Smooth muscle cell of the coronary artery (primary cell): ENCODE measurements at places on chromosomes 12 and 14. TPM values are rescaled to one million over a fixed set of nuclear protein-coding genes. Genes with fewer than 3 reads are reported as not detected.

PRPH gene
- 0.35 and 1.5 TPM in 2 replicates for total RNA-seq

CCDC91 gene
- total RNA-seq, result 16.4 and 28.0 TPM in 2 replicates

TMTC1 gene
- total RNA-seq, result 1.7 and 115 TPM in 2 replicates

ASPG gene
- not detected in 2 replicates for total RNA-seq

WNK1 gene
- total RNA-seq, result 61.7 and 64.8 TPM in 2 replicates

TXNDC16 gene
- total RNA-seq, result 4.4 and 6.5 TPM in 2 replicates

YEATS4 gene
- total RNA-seq, result 6.7 and 10.7 TPM in 2 replicates

B4GALNT1 gene
- 1.3 and 5.6 TPM in 2 replicates for total RNA-seq

KLRC4 gene
- not detected in 2 replicates for total RNA-seq

KRT6C gene
- total RNA-seq, result not detected in 2 replicates

EFCAB11 gene
- 4.0 and 5.3 TPM in 2 replicates for total RNA-seq

DBX2 gene
- not detected in 2 replicates for total RNA-seq

HOXC6 gene
- total RNA-seq, result 0.35 TPM in 1 of 2 replicates, not detected in the other

PRORP gene
- 10.9 and 17.7 TPM in 2 replicates for total RNA-seq

CEP128 gene
- total RNA-seq, result 1.6 and 2.2 TPM in 2 replicates

CMA1 gene
- not detected in 2 replicates for total RNA-seq

CELA1 gene
- total RNA-seq, result not detected in 2 replicates

PLA2G1B gene
- total RNA-seq, result not detected in 2 replicates

HNF1A gene
- total RNA-seq, result not detected in 2 replicates

RNASE3 gene
- not detected in 2 replicates for total RNA-seq

SLC10A1 gene
- total RNA-seq, result not detected in 2 replicates

TAC3 gene
- not detected in 2 replicates for total RNA-seq

HOXC9 gene
- total RNA-seq, result 0.08 TPM in 1 of 2 replicates, not detected in the other

LIMA1 gene
- 67.9 and 161 TPM in 2 replicates for total RNA-seq

MAP3K12 gene
- total RNA-seq, result 16.1 and 48.9 TPM in 2 replicates

STXBP6 gene
- total RNA-seq, result 0.68 and 13.2 TPM in 2 replicates

GARIN6 gene
- not detected in 2 replicates for total RNA-seq

IFNG-AS1 gene
- not detected in 2 replicates for total RNA-seq

DLGAP5 gene
- total RNA-seq, result 0.23 and 9.2 TPM in 2 replicates

METAP2 gene
- total RNA-seq, result 63.1 and 74.9 TPM in 2 replicates

KRT72 gene
- total RNA-seq, result not detected in 2 replicates

MYBPC1 gene
- total RNA-seq, result not detected in 2 replicates
